ENCODE measurements at places on chromosomes 7 and 10.

- DNase-seq = no peak
Observed at GRCh38 chr10:88293073-88293472, 290.0 kb downstream of the RNLS start.

DNA sequence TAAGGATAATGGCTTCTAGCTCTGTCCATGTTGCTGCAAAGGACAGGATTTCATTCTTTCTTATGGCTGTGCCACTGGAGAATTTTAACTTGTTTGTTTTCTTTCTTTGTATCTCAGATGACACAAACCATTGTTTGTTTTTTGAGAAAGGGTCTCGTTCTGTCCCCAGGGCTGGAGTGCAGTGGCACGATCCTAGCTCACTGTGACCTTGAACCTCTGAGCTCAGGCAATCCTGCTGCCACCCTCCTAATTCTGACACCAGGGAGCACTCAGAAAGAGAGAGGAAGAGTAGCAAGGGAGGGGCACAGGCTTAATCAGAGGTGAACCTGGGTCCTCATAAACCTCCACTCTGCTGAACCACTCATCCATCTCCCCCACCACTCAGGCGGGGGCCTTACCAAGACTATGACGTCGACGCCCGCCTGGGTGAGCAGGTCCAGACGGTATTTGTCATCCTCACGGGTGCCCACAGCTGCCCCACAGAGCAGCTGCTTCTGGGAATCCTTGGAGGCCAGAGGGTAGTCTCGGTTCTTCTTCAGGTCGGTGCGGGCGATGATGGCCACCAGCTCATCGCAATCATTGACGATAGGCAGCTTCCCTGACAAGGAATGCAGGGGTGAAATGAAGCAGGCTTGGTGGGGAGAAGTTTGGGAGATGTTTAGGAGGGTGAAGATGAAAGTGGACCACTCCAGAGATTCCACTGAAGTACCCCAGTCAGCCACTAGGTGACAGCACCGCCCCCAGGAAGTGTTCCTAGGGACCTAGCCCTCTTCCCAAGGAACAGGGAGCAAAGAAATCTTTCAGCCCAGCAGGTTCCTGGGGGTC, 11.6 kb downstream of the IMPDH1 start:
- DNase-seq = no peak

DNA sequence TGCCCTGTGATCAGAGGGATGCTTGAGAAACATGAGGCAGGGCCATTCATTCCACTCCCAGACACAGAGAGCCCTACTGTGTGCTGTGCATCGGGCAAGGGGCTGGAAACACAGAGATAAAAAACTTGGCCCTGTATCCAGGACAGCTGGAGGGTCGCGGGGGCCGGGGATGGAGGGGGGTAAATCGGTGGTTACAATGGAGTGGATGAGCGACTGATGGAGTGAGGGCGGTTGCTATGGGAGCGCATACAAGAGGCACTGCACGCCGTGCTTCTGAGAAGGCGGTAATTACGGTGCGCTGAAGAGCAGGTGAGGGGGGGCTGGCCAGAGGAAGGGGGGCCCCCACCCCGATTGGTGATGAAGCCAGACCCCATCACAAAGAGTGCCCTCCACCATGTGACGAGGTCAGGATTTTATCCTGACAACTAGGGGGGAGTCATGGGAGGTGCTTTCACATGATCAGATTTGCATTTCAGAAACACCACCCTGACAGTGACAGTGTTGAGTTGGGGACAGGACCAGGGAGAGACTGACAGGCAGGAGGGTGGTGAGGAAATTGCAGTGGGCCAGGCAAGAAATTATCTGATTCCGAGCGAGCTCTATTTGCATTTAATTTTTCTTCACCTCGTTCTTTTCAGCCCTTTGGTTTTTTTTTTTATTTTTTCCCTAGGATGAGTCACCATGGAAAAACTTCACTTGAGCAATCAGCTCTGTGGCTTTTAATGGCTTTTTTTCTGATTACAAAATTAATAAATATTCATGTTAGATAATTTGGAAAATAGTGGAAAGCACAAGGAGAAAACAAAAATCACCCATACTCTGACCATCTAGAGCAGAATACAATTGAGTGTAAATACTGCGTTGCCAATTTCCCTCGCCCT, 7.8 kb downstream of the CPA5 start:
- peak; percentile 57 for DNase-seq

GRCh38 chr7:97421307-97421930, 303.9 kb downstream of the SDHAF3 start:
- no peak for DNase-seq

GRCh38 chr10:71255550-71255807, 43.1 kb downstream of the UNC5B start:
- no peak for DNase-seq

Measured in mammary epithelial cell (primary cell).